CD8-positive, alpha-beta memory T cell (primary cell): ENCODE measurements at places on chromosomes 16 and 17. TPM values are rescaled to one million over a fixed set of nuclear protein-coding genes. Genes with fewer than 3 reads are reported as not detected.

CCL8 gene
- polyA plus RNA-seq, result not detected

CDR2 gene
- 79.1 TPM for polyA plus RNA-seq

PHOSPHO1 gene
- polyA plus RNA-seq, result 0.91 TPM

DNA sequence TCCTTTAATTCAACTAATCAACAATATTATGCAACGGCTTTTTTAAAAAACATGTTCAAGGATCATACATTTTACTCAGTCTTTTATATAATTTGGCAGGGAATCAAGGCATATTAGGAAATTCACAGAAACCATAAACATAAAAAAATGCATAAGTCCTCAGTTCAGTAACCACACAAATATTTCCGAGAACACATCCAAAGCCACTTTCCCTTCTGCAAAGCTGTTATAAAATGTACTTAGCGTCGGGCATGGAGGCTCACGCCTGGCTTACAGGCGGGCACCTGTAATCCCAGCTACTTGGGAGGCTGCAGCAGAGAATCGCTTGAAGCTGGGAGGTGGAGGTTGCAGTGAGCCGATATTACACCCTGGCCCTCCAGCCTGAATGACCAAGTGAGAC is 9.7 kb upstream of the ZC3H7A start:
- DNase-seq, result no peak

GRCh38 chr17:14926526-14927122 is 338.5 kb downstream of the PMP22 start:
- DNase-seq, result peak; percentile 58

DNA sequence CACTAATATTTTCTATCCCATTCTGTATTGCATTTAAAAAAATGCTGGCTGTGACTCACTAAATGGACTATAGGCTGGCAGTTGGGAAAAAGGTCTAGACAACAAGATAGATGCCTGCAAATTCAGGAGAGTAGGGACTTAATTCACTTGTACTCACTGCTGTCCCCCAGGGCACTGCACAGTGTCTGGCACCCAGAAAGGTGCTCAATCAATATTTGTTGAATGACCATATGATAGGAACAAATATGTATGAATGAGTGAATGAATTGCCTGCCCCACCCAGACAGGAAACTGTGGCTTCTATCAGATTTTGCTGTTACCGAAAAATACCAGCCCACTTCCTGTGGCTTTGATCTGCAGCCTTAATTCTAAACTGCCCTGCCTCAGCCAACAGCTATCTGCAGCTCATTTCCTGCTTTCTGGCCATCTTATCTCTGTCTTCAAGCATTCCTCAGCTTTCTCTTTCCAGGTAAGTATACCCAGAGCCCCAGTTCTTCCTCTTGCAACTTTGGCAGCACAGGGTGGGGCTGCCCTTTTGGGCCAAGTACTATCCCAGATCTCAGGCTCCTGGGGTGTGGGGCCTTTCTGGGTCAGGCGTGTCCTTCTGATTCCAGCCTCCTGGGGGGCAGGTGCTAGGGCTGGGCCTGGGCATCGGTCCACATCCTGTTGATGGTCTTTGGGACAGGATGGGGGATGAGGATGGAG is 15.3 kb upstream of the TNS4 start:
- peak; percentile 86 for DNase-seq

- no peak for DNase-seq
Observed at GRCh38 chr17:49063652-49064051, 66.5 kb downstream of the IGF2BP1 start.

KRT33B gene
- polyA plus RNA-seq, result not detected

GRCh38 chr16:67115639-67116038 is 5.9 kb downstream of the PHAF1 start:
- DNase-seq, result no peak

DNA sequence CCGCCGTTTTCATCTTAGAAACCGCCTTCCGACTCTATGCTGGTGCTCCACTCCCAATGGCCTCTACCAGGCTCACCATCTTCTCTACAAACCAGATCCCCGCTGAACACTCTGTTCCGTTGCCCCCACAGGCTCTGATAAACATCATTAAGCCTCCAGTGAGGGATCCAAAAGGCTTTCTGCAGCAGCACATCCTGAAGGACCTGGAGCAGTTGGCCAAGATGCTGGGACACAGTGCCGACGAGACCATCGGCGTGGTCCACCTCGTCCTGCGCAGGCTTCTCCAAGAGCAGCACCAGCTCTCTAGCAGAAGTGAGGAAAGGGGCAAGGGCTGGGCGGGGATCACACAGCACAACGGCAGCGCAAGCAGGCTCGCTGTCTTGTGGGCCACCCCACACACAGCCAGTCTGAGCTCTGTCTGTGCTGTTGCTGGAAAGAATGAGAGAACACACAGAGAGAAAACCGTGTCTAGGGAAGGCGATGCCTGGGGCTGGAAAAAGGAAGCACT is 33.5 kb upstream of the ENDOV start:
- no peak for DNase-seq
